Calu3 (cell line): ENCODE measurements at places on chromosomes 6 and 20. TPM values are rescaled to one million over a fixed set of nuclear protein-coding genes. Genes with fewer than 3 reads are reported as not detected.

The WFDC12 gene
- total RNA-seq = not detected in 2 replicates

The CRIP3 gene
- 2.3 and 5.4 TPM in 2 replicates for total RNA-seq

The SLC22A16 gene
- total RNA-seq = not detected in 2 replicates

The PLCB4 gene
- 9.9 and 12.9 TPM in 2 replicates for total RNA-seq

GRCh38 chr6:150452428-150453243 is 83.8 kb downstream of the IYD start:
- no peak for DNase-seq

- peak; percentile 73 for DNase-seq
These were observed 64.5 kb downstream of the EYA2 start for GRCh38 chr20:46959081-46959692.

DNA sequence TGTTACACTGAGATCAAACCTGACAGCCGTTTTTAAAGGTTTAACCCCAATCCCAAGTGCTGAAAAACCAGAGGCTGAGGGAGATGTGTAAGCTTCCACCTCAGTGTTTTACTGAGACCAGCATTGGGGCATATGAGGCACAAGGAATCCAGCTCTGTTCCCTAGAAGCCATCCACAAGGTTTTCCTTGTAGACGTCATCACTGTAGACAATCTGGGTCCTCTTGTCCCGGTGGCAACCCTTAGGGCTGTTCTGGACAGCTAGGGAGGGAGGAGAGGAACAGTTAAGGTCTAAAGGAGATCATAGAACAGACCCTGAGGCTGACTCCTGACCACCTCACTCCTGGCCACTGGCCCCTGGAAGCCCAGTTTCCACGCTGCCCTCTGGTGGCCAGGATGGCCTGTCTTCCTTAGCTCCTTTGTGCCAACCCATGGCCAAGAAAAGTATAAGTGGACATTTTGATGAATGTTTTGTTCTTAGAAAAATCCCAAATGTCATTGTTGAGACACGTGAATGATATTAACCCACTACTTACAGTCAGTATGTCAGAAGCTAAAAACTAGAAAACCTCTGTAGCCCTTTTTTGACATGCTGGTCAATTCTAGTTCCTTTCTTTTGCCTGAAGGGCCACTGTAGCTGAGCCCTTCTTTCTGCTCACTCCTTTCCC is 6.4 kb downstream of the CFB start:
- DNase-seq = peak; percentile 92

DNA sequence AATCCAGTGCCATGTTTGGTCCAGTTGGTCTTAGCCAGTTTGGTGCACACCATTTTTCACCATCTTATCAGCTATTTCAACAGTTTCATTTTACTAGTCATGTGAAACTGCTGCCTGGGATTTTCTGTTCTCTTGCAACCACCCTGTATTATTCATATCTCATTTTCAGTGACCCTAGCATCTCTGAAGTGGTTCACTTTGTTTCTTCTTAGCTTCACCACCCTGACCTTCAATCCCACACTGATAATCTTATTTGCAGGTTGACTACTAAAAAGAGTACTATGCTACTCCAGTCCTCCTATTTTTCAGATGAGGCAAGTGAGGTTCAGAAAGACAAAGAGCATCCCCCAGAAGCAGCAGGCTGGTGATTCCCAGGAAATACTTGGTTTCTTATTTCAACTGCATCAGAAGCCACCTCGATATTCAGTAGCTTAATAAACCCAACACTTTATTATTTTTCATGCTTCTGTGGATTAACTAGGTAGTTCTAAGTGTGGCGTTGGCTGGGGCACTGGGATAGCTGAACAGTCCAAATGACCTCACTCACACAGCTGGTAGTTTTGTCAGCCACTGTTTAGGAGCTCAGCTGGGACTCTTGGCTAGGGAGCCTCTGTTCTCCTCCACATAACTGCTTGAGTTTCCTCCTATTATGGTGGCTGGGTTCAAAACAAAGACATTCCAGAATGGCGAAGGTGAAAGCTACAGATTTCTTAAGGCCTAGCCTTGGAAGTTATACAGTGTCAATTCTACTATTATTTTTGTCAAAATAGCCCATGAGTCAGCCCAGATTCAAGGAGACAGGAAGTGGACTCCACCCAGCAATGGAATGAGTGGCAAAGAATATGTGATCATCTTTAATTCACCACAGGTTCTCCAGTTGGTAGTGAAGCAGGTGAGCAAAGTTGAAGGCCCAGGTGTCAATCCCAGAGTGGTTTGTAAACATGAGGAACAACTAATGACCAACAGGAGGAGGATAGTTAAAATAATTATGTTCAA is 40.6 kb downstream of the BPIFB4 start:
- no peak for DNase-seq

DNA sequence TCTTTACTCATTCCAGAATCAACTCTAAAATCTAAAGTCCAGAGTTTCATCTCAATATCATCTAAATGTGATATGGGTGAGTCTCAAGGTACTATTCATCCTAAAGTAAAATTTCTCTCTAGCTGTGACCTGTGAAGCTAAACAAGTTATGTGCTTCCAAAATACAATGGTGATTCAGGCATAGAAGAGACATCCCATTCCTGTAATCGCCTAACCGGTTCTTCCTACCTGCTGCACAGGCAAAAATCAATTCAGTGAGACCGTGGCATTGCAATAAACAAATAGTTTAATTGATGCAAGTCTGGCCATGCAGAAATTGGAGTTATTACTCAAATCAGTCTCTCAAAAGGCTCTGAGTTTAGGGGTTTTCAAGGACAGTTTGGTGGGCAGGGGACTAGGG is 232.8 kb downstream of the UBE3D start:
- DNase-seq = peak; percentile 28

DNA sequence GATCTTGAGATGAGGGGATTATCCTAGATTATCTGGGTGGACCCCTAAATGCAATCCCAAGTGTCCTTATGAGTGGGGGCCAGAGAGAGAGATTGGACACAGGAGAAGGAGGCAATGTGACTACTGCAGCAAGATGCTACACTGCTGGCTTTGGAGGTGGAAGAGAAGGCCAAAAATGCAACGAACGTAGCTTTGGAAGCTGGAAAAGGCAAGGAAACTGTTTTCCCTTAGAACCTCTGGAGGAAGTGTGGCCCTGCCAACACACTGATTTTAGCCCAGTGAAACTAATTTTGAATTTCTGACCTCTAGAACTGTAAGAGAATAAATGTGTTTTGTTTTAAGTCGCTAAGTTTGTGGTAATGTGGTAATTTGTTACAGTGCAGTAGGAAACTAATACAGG is 15.7 kb downstream of the PPARD start:
- no peak for DNase-seq

- no peak for DNase-seq
These were observed 83.4 kb downstream of the MAP7 start for GRCh38 chr6:136466777-136467176.

DNA sequence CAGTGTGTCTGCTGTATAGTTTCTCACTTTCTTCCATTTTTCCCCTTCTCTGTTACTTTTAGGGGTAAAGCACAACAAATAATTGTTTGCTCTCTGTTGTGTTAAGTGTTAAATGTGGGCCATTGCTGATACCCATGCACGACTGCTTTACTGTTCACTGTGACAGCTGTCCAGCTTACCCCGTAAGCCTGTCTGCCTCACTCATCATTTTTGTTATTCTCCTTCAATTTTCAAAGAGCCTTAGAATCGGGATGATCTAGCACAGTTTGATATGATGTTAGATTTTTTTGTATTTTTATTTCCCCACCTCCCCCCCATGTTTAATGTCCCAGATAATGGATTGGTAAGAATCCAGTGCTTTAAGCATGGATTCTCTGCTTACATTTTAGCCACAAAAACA is 41.2 kb upstream of the MLIP start:
- DNase-seq = no peak
